Smooth muscle cell of the umbilical artery (primary cell): ENCODE measurements at places on chromosomes 3 and 15. TPM values are rescaled to one million over a fixed set of nuclear protein-coding genes. Genes with fewer than 3 reads are reported as not detected.

SLC22A13 gene
- 1.5 and 1.6 TPM in 2 replicates for total RNA-seq

KNG1 gene
- not detected in 2 replicates for total RNA-seq

CGNL1 gene
- total RNA-seq: 0.65 and 1.2 TPM in 2 replicates

ITIH3 gene
- total RNA-seq: 0.30 TPM in 1 of 2 replicates, not detected in the other

SEMA5B gene
- total RNA-seq: not detected in 2 replicates

CATSPER2 gene
- 0.89 and 9.6 TPM in 2 replicates for total RNA-seq

ARGFX gene
- not detected in 2 replicates for total RNA-seq

UBA5 gene
- total RNA-seq: 36.2 and 44.8 TPM in 2 replicates

CILP gene
- total RNA-seq: 0.59 TPM in 1 of 2 replicates, not detected in the other

EFHB gene
- total RNA-seq: 0.42 and 0.59 TPM in 2 replicates

P2RY12 gene
- total RNA-seq: not detected in 2 replicates

ARPP21 gene
- total RNA-seq: not detected in 2 replicates

ARNT2 gene
- total RNA-seq: 1.8 and 3.8 TPM in 2 replicates

PGBD4 gene
- total RNA-seq: 2.9 and 3.3 TPM in 2 replicates

PAQR9 gene
- 0.05 TPM in 1 of 2 replicates, not detected in the other for total RNA-seq

MNS1 gene
- total RNA-seq: 0.89 and 1.3 TPM in 2 replicates

SMC4 gene
- 22.3 and 63.9 TPM in 2 replicates for total RNA-seq

NDN gene
- 62.5 and 94.7 TPM in 2 replicates for total RNA-seq

AMIGO3 gene
- total RNA-seq: 0.30 TPM in 1 of 2 replicates, not detected in the other

KBTBD8 gene
- 1.2 and 2.9 TPM in 2 replicates for total RNA-seq

CCR9 gene
- not detected in 2 replicates for total RNA-seq

SEMA6D gene
- 0.46 and 3.0 TPM in 2 replicates for total RNA-seq

ARHGEF3 gene
- total RNA-seq: 34.4 and 63.3 TPM in 2 replicates

C3orf62 gene
- total RNA-seq: 1.4 and 1.5 TPM in 2 replicates

TGM5 gene
- not detected in 2 replicates for total RNA-seq

ARPIN gene
- total RNA-seq: 7.4 and 8.6 TPM in 2 replicates

GPR87 gene
- 0.09 TPM in 1 of 2 replicates, not detected in the other for total RNA-seq

COMMD2 gene
- 32.2 and 33.9 TPM in 2 replicates for total RNA-seq

SLC35G2 gene
- total RNA-seq: 4.5 and 9.0 TPM in 2 replicates

ARL13B gene
- total RNA-seq: 8.6 and 11.0 TPM in 2 replicates

GOLIM4 gene
- total RNA-seq: 95.1 and 95.3 TPM in 2 replicates

DTX3L gene
- total RNA-seq: 8.6 and 17.3 TPM in 2 replicates

ROPN1 gene
- total RNA-seq: not detected in 2 replicates

SLC4A7 gene
- 81.7 and 137 TPM in 2 replicates for total RNA-seq

NEIL1 gene
- 2.7 and 5.5 TPM in 2 replicates for total RNA-seq

DLG1 gene
- 87.3 and 94.3 TPM in 2 replicates for total RNA-seq

MUC4 gene
- not detected in 2 replicates for total RNA-seq

FSTL1 gene
- 2,093 and 2,453 TPM in 2 replicates for total RNA-seq

TRANK1 gene
- 8.6 and 9.4 TPM in 2 replicates for total RNA-seq

TRPM1 gene
- not detected in 2 replicates for total RNA-seq

PLA2G4B gene
- 1.5 and 1.8 TPM in 2 replicates for total RNA-seq

GOLGA8S gene
- total RNA-seq: 0.05 TPM in 1 of 2 replicates, not detected in the other

LDHAL6B gene
- not detected in 2 replicates for total RNA-seq

GRK7 gene
- 0.05 TPM in 1 of 2 replicates, not detected in the other for total RNA-seq

CHRFAM7A gene
- under 0.01 TPM in 1 of 2 replicates, not detected in the other for total RNA-seq

GP5 gene
- 0.14 and 0.59 TPM in 2 replicates for total RNA-seq

ACOX2 gene
- 7.0 and 13.4 TPM in 2 replicates for total RNA-seq
